GM12878 (cell line): ENCODE measurements at places on chromosomes 16 and 17. TPM values are rescaled to one million over a fixed set of nuclear protein-coding genes. Genes with fewer than 3 reads are reported as not detected.

GRCh38 chr16:1387331-1387730, 27.2 kb downstream of the UNKL start:
- DNase-seq, result no peak

- DNase-seq, result no peak
These were observed 11.1 kb upstream of the WFDC1 start for GRCh38 chr16:84283314-84284153.

- no peak for DNase-seq
These were observed 5.1 kb downstream of the KRT31 start for GRCh38 chr17:41392278-41392677.

- no peak for DNase-seq
These were observed 53.0 kb downstream of the PECAM1 start for GRCh38 chr17:64337676-64338075.

DNA sequence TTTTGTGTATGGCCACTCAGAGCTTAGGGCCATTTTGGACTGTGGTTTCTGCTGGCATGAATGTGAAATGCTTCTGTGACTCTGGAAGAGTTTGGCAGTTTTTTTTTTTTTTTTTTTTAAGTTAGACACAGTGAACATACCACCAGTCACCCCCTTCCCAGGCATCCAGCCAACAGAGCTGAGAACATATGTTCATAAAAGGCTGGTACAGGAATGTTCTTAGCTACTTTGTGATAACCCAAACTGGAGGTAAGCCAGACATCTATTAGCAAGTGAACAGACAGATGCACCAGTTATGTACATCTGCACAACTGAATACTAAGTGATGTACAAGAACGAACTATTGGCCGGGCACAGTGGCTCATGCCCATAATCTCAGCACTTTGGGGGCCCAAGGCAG, 92.7 kb downstream of the ABCC1 start:
- no peak for DNase-seq

GRCh38 chr17:14641117-14641516, 340.2 kb downstream of the HS3ST3B1 start:
- no peak for DNase-seq

- DNase-seq, result no peak
These were observed 11.7 kb downstream of the GPRC5B start for GRCh38 chr16:19872935-19873334.

DNA sequence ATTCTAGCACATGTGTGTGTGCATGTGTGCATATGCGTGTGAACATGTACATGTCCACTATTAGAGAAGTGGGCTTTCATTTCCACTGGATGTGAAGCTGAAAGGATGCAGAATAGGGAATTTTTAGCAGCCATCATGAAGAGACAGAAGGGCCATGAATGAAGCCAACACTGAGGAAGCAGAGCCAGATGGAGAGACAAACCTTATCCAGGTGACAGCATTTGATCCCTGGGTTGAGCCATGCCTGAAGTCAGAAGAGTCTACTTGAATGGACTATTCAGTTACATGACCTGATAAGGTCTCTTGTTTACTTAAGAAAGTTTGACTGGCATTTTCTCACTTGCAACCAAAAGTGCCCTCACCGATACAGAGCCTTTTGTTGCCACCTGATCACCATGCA, 88.4 kb downstream of the ASIC2 start:
- DNase-seq, result no peak

DNA sequence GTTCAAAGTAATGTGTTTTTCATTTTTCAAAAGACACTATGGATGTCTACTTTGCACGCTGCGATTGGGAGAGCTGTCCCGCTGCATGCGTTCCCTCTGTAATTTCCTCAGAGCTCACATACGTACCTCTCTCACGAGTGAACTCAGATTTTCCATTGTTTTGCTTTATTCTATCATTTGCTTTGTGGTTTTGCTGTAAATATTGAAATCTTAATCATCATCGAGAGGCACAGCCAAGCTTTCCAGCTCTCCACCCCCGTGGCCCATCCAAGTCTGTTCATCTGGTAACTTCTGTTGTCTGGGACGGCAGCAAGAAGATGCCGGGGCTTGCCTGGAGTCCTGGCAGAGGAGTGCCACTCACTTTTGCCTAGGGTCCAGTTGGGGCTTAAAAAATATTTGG, 21.1 kb downstream of the TMC6 start:
- no peak for DNase-seq

TMEM256 gene
- polyA plus RNA-seq, result 89.5 and 96.0 TPM in 2 replicates

TMEM238L gene
- not detected in 2 replicates for polyA plus RNA-seq

SECTM1 gene
- polyA plus RNA-seq, result not detected in 2 replicates

SMIM36 gene
- polyA plus RNA-seq, result not detected in 2 replicates

LYRM1 gene
- polyA plus RNA-seq, result 38.9 and 44.9 TPM in 2 replicates
